ENCODE measurements at places on chromosomes 7 and 10.

- no peak for DNase-seq
These were observed 12.7 kb downstream of the EBF3 start for GRCh38 chr10:129951101-129951969.

GRCh38 chr10:126013489-126014281 lies 117.3 kb downstream of the FANK1 start:
- no peak for DNase-seq

DNA sequence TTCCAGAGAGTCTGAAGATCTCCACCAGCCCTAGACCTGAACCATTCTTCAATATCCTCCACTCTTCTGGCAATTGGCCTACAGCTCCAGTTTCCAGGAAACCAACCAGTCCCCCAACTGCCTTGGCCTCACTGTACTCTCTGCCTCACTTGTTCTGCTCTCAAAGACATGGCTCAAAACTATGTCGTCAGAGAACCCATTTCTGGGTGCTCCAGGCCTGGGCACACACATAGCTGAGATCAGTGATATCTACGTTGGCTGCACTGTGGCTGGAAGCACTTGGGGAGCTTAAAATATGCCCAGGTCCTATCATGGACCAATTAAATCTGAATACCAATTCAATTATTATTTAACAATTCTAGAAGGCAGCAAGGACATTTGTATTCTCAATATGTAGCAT lies 93.1 kb downstream of the COBL start:
- no peak for DNase-seq

- no peak for DNase-seq
These were observed 241.4 kb downstream of the TNS3 start for GRCh38 chr7:47340517-47340916.

- DNase-seq: no peak
These were observed 1.2 kb downstream of the CALY start for GRCh38 chr10:133335246-133336117.

GRCh38 chr10:72525277-72525676 lies 100.6 kb downstream of the MICU1 start:
- no peak for DNase-seq

GRCh38 chr10:31952066-31952465 lies 23.4 kb upstream of the ARHGAP12 start:
- DNase-seq: no peak

- no peak for DNase-seq
These were observed 58.9 kb downstream of the SH2D4B start for GRCh38 chr10:80596391-80597257.

DNA sequence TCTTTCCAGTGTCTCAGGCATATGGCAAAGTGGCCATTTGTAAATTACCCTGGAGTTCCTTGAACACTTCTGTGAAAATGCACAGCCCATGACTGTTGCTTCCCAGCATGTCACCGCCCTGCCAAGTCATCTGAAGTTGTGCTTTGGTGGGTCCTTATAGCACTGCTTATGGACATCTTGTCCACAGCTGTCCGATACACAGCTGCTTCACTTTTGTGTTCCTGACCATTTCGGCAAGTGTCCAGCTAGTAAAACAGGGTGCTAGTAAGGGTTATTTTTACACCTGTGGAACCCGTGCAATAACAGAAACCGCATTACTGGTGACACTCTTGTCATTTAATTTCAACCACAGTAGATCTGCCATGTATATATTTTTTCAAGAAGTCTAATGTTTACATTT lies 29.7 kb downstream of the PIP4K2A start:
- no peak for DNase-seq

GRCh38 chr10:51934373-51934772 lies 235.0 kb upstream of the CSTF2T start:
- DNase-seq: no peak

GRCh38 chr7:158820656-158821055 lies 8.7 kb downstream of the ESYT2 start:
- DNase-seq: no peak

DNA sequence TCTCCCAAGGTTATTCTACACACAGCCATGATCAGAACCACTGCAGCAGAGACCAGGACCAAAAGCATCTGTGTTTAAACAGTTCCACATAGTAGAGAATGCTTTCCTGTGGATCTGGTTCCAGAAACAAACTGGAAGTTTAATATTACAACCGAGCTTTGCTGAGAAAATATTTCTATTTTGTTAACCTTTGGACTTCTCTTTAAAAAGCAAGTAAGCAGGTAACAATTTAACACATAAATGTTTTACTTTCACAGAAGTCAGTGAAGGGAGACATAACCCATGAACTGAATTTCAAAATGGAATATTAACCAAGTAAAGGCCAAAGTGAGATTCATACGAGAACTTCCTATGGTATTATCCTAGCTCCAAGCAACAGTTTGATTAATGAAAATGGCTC lies 98.6 kb upstream of the PHYHIPL start:
- DNase-seq: no peak

DNA sequence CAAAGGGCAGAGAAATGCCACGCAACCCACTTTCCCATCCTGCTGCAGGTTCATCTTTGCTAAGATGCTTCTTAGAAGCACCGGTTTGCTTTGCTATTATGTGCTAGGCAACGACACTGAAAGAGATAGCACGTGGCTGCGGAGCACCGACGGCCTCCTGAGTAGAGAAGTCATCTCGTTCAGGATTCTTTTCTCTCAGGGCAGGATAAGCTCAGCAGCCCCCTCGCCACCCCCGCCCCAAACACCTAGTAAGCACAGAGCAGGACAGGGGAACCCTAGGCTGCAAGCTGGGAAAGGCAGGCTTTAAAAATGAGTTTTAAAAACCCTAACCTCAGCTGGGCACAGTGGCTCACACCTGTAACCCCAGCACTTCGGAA lies 15.0 kb downstream of the ASB13 start:
- no peak for DNase-seq

DNA sequence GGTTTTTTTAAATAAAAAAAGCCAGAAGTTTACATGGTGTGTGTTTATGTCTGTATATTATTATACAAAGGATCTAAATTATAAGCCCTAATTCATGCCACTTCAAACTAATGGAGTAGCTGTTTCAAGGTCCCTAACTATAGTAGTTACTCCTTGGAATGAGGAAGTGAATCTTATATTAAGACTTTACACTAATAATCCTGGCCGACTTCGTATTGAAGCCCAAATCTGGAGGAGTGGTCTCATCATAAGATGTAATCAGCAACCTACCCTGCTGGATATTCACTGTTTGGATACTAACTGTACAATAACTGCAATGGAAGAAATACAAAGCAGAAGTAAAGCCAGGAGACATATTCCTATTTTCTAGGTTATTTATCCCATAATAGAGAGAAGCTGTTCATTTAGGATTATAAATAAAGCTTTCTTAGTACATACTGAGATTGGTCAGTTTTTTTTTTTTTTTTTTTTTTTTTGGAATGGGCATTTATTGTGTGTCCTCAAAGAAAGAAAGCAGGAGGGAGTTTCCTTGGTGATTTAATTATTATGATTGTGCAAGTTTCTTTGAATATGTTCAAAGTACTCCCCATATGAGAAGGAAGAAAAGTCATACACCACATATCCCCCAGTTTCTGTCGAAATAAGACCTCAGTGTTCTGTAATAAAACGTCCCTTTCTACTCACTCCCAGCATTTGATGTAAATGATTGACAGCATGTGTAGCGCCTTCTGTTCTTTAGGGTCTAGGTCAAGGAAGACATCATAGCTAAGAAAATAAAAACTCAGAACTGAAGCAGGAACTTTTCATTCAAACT lies 397.8 kb downstream of the EXOC4 start:
- DNase-seq: no peak

GRCh38 chr10:22682237-22683139 lies 31.9 kb downstream of the PIP4K2A start:
- DNase-seq: no peak

GRCh38 chr10:635088-635861 lies 54.2 kb downstream of the DIP2C start:
- DNase-seq: no peak

DNA sequence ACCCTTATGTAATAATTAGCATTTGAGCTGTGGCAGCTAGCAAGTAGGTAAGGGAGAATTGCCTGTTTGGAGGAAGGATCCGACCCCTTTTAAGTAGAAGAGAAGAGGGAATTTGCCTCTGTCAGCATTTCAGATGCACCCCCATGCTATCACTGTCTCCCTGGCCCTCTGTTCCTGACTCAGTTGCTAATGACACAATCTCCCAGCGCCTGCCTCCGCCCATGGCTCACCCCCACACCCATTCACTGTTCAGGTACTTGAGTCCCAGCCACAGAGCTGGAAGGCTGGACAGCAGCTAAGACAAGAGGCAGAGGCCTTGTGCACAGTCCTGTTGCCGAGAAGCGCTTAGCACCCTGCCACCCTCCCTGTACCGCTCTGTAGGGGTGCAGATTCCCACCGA lies 512.3 kb upstream of the GALNT17 start:
- no peak for DNase-seq

DNA sequence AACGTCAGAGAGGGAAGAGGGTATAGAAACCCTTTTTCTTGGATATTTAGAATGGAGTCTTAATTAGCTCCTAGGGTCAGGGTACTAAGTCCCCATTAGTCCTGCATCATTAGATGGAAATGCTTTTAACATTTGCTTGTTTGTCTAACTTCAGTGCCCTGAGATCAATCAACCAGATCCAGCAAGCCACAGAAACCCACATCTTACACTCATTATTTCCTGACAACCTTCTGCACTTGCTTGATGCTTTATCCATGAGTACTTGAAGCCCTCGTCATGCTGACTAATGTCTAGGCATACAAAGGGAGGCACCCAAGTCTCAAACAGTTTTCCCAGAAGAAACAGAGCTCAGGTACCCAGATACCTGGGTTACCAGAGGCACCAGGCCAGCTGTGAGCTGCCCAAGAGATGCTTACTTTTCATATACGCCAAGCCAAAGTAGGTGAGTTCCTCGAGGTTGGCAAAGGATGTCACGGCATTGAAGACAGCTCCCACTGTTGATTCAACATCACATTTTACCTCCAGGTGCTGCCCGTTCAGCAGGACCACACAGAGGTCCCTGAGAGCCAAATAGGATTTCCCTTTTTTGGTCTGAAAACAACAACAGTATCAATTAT lies 42.7 kb downstream of the FRMPD2 start:
- no peak for DNase-seq

DNA sequence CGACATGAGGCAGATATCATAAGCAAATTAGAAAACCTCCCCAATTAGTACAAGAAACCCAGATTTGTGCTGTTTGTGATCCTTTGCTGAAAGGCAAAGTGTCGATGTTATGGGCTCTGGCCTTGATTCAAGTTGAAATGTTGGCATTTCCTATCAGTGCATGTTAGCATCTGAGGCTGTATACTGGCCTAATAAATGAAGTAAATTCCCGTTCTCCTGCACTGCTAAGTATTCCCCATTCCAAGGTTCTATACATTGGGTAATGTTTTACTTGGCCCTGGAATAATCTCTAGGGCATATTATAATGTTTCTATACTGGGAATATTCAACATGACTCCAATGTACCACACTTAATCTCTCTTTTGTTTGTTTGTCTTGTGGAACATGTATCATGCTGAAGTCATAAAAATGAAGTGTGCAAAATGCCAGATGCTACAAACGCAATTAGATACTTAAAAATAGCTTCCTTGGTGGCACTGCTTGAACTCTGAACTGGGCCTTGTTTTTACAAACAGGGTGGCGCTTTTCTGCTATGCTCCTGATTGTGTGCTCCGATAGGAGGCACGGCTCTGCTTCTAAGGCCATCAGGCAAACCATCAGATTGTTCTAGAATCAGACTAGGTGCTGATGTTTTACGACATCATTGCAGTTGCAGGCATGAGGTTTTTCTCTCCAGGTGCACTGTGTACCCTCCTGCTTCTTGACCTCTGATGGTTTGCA lies 156.7 kb upstream of the TCF7L2 start:
- DNase-seq: no peak

GRCh38 chr10:5448333-5449001 lies 36.1 kb downstream of the NET1 start:
- no peak for DNase-seq

- DNase-seq: no peak
These were observed 227.5 kb upstream of the NPVF start for GRCh38 chr7:25455683-25456251.

DNA sequence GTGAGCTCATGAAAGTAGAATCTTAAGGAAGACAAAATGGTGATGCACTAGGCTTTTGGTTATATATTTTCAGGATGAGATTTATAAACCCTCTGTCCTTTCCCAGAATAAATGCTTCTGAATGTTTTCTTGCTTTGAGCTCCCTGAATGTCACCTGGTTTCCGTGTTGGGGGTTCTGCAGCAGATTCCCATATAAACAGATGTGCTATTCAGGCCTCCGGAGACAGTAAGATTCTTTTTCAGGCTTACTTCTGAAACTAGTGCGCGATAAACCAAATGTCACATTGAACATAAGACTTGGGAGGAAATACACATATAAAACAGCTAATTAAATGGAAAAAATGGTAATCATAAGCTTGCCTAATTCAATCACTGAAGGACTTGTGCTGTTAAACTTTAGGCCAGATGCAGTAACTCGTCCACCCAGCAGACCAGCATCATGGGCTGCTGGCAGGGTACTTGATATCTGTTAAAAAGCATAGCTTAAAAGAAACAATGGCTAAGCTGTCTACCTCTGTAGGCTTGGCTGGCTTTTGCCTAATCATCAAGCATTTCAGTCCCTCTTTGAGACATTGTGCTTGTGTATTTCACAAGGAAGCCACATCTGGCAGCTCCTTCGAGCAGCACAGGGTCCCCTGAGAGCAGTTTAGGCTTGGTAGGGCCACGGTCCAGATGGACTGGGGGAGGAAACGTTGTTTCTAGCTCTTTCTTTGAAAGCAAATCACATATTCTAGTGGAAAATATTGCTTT lies 281.2 kb upstream of the KIAA1217 start:
- no peak for DNase-seq

DNA sequence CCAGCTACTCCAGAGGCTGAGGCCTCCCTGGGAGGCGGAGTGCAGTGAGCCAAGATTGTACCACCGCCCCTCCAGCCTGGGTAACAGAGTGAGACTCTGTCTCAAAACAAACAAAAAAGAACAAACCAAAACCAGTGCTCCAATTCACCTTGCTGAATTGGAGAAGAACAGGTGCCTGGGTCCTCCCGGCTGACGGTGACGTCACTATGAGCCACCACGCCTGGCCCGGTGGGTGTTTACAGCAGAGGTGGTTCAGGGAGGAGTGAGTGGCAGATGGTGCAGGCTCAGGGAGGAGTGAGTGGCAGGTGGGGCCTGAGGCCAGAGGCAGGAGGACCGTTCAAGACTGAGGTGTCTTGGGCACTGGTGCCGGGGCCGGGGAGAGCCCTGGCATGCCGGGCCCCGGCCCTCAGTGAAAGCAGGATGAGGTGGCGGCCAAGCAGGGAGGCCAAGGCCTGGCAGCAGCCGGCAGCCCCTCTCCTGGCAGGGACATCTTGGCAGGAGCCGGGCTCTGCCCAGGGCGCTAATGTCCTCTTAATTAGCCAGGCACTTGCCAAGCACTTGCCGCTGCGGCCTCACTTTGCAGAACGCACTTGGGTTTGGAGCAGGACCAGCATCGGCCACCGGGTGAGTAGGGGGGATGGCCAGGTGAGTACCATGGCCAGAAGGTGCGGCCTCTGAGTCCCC lies 162.8 kb upstream of the TNRC18 start:
- no peak for DNase-seq

DNA sequence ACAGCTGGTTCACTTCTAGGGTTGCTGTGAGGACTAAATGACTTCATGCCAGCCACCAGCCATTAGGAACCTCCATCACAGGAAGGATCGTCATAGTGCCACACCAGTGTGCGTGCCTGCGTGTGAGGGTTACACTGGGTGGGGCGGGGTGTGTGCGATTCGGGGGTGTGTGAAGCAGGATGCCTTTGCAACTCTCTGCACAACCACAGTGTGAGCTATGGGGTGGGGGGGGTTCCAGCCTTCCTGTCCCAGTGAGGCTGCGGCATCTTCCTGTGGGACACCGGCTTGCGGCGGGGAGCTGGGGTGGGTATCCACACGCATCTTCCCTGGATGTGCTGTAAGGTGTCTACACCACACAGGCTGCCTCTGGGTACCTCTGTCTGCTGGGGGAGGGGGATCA lies 6.9 kb upstream of the ELFN1 start:
- no peak for DNase-seq

Data from SW 1271 (cell line).